Activated CD8-positive, alpha-beta memory T cell treated with anti-CD3 and anti-CD28 coated beads for 4 hours (primary cell): ENCODE measurements at places on chromosomes 6 and 20.

DNA sequence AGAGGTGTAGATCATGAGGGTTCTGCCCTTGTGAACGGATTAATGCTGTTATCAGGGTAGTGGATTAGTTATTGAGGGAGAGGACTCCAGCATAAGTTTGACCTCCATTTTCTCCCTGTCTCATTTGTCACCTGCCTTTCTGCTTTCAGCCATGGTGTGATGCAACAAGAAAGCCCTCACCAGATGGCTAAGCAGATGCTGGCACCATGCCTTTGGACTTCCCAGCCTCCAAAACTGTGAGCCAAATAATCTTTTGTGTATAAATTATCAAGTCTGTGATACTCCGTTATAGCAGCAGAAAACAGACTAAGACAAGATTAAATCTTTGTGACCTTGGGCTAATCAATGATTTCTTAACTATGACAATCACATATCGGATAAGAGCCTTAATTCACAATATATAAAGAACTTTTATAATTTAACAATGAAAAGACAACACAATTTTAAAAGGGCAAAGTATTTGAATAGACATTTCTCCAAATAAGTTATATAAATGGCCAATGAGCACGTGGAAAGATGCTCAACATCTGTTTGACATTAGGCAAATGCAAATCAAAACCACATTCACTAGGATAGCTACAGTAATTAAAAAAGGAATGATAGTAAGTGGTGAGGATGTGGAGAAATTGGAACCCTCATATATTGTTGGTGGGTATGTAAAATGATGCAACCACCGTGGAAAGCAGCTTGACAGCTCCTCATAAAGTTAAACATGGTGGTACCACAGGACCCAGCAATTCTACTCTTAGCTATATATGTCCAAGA is 45.3 kb upstream of the IFNGR1 start:
- no peak for DNase-seq

- no peak for DNase-seq
These were observed 165.6 kb downstream of the GRM1 start for GRCh38 chr6:146194434-146194833.

GRCh38 chr6:6556161-6556737 is 32.3 kb upstream of the LY86 start:
- DNase-seq = no peak

DNA sequence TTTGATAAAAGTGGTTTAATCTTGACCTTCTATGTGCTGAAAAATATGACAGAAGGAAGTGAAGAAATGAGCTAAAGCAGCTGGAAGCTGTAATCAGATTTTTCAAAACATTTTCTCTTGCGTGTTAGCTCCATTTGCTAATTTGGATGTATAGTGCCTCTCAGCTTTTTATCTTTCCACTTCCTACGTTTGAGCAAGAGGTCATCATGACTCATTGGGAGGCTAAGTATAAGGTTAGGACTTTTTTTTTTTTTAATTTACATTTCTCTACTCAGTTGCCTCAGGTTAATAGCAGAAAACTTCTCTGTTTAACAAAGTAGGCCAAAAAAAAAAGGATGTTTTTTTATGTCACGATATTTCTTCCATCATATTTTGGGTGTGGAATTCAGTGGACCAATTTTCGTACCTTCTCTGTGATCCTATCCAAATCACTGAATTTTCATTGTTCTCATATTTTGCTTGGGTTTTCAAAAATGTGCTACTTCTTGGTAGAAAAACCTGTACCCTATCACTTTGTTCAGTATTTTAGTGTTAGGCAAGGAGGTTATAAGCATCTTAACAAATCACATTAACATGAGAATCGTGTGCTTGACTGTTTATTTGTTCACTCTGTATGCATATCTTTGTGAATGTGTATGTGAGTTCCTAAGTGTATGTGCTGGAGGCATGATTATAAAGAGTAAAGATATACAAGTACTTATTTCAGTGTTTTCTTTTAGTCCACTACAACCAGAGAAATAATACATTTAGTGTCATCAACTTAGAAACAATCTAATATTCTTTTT is 1028.3 kb upstream of the EYS start:
- DNase-seq = no peak

- peak; percentile 19 for DNase-seq
These were observed 12.1 kb upstream of the PDYN start for GRCh38 chr20:2005831-2006426.
